Activated T-helper 1 cell treated with Interleukin-2 at 50 U/mL for 16 hours (primary cell): ENCODE measurements at places on chromosomes 4 and X.

DNA sequence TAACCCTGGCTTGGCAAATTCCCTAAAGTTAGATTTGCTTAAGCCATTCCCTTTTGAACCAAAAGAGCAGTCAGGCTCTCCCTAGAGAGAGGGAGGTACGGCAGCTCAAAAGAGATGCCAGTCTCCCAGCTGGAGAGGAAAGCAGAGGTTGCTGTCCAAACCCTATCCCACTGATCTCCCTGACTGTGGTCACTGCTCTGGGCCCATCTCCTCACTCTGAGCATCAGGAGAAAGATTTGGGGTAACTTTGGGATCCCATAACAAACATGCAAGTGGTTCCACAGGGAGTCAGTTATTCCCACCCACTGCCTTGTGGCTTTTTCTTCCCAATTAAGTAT, 17.1 kb downstream of the ACSL1 start:
- no peak for DNase-seq

DNA sequence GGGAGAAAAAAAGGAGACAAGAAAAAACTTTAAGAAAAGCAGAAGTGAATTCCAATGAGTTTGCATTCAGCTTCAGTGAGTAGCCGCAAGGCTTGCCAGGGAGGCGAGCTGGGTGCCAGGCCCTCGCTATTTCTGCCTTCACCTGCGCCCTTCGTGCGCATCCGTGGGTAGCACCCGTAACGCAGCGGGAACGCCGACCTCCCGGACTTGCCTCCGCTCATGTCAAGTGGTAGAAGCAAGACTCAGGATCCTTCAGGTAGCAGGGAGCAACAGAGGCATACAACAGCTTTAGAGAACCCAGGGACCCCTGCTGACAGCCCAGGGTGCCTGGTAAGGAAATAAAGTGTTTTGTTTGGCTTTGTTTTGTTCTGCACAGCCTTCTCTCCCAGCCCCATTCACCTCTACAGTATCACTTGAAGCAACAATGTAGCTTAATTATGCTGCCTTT, 140.0 kb upstream of the BCOR start:
- no peak for DNase-seq

GRCh38 chr4:57404483-57404882, 294.3 kb upstream of the IGFBP7 start:
- no peak for DNase-seq

GRCh38 chrX:119249891-119250290, 13.8 kb downstream of the PGRMC1 start:
- DNase-seq = no peak

DNA sequence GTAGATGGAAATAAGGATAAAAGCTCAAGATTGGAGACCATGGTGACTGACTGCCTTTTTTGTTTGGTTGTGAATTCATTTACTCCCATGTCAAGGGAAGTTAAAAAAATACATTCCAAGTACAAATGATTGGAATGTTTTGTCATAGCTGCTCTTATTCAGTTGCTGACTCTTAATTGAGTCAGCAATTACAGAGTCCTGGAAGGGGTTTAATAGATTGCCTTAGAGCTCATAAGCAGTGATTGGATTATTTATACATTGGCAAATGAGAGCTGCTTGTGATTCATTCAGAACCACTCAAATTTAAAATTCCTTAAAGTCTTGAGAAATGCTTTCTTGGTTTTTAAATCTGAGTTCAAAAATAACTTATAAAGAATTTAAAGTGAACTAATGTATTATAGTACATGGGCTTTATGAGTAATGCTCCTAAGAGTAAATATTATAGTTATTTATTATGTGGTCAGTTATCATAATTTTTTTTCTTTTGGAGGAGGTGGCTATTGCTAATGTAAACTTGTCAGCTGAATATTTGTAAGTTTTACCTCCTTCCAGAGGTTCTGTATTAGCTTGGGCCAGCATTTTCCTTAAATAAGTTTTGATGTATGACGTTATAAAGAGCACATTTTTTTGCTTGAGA, 13.6 kb downstream of the JADE1 start:
- DNase-seq = no peak

- no peak for DNase-seq
Observed at GRCh38 chr4:136861091-136861490, 671.2 kb downstream of the PCDH18 start.

DNA sequence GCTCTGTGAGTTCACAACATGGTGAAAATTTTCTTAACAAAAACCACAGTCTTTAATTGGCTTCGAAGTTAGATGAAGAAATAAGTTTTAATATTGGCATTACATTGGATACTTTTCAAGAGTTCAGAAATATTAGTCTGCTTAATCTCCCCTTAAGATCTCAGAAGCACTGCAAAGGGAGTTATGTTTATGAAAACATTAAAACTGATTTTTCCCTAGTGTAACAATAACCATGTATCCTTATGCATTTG, 1.5 kb downstream of the SETD7 start:
- no peak for DNase-seq

DNA sequence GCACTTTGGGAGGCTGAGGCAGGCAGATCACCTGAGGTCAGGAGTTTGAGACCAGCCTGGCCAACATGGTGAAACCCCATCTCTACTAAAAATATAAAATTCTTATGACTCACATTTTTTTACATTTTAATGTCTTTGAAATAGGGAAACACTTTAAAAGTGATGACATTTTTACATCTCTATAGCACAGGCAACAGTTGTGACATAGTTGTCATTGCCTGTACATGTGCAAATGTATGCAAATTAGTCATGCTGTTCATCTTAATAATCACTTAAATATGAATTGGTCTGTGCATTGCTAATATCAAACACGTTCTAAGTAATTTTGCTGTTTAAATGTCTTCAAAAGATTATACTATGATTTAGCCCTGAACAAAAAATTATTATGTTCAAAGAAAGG, 41.7 kb downstream of the ZGRF1 start:
- DNase-seq = no peak

DNA sequence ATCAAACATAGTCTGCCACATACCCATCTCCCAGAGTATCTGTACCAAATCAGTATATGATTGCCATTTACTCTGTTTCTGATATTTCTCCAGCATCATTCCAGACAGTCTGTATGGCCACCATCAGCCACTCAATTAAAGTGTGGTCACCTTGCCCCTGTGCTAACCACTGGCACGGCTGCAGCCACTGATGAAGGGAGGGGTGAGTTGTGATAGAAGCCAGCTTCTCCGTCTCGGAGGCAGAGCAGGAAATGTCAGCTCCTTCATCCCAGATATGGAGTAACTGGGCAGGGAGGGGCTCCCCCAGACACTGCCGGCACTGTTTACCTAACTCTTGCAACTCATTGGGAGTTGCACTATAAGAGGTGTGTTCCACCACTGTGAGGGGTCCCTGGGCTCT, 30.3 kb downstream of the CXCL13 start:
- no peak for DNase-seq

DNA sequence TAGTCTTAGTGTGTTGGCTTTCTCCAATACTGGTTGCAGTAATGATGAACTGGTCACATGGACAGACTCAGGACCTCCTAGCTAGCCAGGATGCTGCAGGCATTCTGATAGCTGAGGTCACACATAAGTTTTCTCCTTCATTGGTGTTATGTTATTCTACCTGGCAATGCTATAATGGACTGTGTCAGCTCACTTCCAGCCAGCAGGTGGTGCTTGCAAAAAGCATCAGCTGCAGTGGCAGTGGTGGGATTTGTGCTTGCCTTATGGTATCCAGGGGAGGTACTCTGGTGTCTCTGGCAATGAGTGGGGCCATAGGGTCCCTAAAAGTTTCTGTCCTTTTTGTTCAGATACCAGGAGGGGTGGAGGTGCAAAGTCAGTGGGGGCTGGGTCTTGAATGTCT, 33.6 kb downstream of the ZNF330 start:
- no peak for DNase-seq

DNA sequence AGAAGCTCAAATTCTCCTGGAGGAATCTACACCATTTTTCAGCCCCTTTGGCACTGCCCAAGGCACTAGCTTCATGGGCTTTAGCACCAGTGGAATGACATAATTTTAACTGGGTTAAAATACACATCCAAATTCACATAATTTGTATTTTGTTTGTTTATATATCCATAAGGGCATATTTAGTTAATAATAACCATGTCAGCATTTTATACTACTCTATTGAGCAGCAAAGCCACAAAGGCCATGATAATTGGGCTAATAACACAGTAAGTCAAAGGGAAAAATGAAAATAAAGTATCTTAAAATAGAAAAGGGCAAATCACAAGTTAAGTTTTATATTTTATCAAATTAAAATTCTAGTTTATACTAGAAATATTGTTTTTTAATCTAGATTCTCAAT, 262.7 kb upstream of the TACR3 start:
- no peak for DNase-seq

DNA sequence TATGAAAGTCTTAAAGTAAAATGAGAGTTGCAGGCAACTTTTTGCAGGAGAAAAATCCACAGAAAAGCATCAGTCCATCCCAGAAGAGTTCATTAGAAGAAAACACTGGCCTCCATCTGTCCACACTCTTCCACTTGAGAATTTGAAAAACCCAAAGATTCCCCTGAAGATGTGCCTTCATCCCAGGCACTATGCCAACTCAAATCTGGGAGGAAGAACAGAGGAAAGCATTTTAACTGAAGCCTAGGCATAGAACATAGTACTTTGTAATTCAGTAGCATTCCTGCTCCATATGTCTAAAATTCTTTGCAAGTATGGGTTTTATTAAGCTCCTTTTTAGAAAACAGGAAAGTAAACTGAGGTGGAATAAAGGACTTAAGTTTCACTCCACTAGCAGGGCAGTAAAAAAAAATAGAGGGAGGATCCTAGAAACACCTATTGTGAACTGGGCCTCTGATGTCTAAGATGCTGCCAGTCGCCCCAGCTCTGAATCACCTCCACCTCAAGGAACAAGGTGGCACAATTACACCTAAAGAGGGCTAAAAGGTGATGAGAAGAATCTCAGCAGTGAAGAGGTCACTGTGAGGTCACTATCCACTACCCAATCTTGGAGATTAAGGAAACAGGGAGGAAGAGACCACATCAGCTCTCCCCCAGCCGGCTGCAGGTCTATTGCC, 141.9 kb upstream of the FAM241A start:
- no peak for DNase-seq

GRCh38 chr4:103097112-103097511, 2.5 kb downstream of the BDH2 start:
- DNase-seq = no peak

- no peak for DNase-seq
Observed at GRCh38 chr4:76677571-76678326, 220.2 kb downstream of the SOWAHB start.

- DNase-seq = no peak
Observed at GRCh38 chr4:15676899-15677298, 4.7 kb upstream of the FAM200B start.
